HT-29 (cell line): ENCODE measurements at places on chromosomes 4 and X.

DNA sequence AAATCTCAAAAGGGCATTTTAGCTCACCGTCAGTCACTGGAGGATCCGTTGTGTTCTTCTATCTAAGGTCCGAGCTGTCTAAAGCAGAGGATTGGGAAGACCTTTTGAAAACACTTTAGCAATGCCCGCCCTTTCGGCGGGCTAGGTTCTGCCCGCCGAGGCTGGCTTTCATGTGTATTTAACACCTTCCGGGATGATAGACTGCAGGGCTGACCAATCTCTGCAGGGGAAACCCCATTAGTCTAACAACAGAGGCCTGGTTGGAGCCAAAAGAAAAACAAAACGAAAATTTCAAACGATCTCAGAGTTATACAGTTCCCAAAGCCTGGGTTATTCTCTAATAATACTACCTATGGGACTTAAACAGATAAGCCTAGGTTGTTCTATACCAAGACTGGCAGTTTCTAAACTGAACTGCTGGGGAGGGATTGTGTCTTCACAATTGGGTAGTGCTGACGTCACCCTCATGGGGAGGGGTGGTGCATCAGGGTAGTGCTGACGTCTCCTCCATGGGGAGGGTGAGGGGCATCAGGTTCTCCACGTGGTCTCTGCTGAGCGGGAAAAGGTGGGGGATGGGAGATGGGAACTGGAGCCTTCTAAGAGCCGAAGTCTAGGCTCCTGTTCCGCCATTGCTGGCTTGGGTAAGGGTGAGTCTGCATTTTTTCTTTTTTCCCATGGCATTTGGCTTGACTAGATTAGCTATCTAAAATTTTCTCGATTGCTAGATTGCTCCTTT lies 14.8 kb upstream of the CUL4B start:
- DNase-seq = no peak

DNA sequence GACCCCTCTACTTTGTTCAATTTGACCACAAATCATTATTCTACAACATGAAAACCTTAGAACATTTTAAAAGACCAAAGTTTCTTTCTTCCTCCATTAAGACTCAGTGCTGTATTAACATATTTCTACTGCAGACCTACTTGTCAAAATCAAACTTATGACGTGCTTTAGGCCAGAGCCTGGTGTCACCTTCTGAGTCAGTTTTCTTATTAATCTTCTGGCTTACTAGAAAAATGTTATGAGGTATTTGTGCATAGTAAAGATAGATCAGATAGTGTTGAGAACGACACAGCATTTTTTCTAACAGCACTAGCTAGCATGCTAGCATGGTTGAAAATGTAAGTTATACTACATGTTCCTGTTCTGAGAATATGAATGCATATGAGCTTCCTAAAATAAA lies 333.6 kb upstream of the FAM241A start:
- DNase-seq = no peak

DNA sequence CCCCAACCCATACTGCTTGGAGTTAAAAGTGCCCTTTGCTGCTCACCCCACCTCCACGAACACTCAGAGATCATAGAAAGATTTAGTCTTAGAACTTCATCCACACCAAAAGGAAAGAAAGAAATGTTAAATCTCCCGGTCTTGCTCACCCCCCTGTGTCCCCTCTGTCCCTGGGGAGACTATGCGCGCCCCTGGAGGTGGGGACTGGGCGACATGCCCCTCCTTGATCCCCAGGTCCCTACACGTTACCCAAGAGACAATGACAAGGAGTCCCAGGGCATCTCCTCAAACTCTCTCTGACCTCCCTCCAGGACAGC lies 620 bp downstream of the ITM2A start:
- no peak for DNase-seq

- DNase-seq = peak; percentile 60
Observed at GRCh38 chr4:69054578-69055200, 41.6 kb upstream of the UGT2B7 start.

GRCh38 chr4:187183346-187183745 lies 459.7 kb upstream of the FAT1 start:
- no peak for DNase-seq

DNA sequence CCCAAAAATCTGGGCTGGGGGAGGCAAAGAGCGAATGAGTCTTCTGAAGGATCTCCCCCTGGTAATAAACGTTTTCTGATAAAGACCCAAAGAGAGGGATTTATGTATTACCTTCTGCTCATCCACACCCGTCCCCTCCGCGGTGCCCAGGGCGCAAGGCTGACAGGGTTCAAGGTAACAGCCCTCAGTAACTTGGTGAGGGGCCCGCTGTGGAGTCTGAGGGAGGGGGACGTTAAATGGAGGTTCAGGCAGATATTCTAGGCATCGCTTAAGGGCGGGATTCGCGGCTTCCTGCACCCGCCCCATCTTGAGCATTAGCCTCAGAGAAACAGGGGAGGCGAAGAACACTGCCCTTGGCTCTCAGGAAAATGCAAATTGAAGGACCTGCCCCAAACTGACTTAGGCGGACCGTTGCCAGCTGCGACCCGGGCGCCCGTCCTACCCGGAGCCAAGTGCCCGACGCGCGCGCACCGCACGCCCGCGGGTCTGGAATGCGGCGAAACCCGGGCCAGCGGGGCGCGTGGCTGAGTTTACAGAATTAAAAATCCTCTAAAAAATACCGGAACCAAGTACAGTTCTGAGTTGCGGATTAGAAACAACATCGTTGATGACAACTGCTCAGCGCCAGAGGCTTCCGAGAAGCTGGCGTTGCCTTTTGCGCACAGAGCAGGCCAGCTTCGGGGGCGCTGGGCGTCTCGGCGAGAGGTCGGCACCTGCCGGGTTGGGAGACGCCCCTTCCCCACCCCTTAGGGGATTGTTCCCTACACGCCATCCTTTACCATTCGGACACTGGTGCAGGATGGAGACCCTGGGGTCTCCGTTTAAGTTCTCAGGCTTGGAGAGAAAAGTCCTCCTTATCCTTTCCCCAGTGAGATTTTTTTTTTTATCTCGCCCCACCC lies 2.8 kb downstream of the HELT start:
- no peak for DNase-seq

GRCh38 chr4:159160242-159160641 lies 57.4 kb downstream of the RAPGEF2 start:
- DNase-seq = no peak
